Cortex of kidney (tissue), 1 donor: ENCODE measurements at places on chromosomes 1 and 21.

DNA sequence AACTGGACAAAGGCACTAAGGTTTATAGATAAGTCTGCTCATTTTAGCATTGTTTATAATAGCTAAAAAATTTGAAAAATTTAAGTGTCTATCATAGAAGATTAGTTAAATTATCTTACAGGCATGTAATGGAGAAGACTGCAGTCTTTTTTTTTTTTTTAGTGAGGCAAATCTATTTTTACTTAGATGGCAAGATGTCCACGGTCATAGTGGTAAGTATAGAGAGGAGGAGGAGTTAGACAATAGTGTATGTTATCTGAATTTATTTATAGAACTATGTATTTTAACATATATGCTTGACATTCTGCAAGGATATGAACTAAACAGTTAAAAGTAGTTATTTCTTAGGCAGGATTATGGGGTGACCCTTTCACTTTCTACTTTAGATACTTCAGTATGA is 149.0 kb downstream of the SYT2 start:
- no peak for DNase-seq

- DNase-seq, result no peak
These were observed at the start of gene CASZ1 for GRCh38 chr1:10796029-10796944. Gene CASZ1, minus strand, starts transcription at chr1:10796646. Its CDS starts 102,757 bp downstream, at chr1:10693889.

- DNase-seq, result no peak
These were observed 26.0 kb downstream of the CHML start for GRCh38 chr1:241614144-241614543.

- no peak for DNase-seq
These were observed 17.3 kb downstream of the CHD5 start for GRCh38 chr1:6162773-6163172.

DNA sequence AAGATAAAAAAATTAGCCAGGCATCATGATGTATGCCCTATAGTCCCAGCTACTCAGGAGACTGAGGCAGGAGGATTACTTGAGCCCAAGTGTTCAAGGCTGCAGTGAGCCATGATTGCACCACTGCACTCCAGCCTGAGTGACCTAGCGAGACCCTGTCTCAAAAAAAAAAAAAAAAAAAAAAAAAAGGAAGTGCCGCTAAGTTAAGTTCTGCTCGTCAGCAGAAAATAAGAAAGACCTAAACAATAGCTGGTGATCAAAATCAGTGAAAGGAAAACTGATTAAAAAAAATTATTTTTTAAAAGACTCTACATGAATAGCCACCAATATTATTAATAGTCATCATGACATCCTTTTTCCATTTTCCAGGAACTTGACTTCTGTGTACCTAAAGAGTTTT is 44.2 kb upstream of the MTR start:
- DNase-seq, result no peak

- no peak for DNase-seq
These were observed 269.5 kb downstream of the GRIK3 start for GRCh38 chr1:36764798-36765197.

- DNase-seq, result no peak
These were observed 61.3 kb downstream of the ROR1 start for GRCh38 chr1:63835128-63835527.

- no peak for DNase-seq
These were observed 41.8 kb downstream of the GATAD2B start for GRCh38 chr1:153880962-153881361.

DNA sequence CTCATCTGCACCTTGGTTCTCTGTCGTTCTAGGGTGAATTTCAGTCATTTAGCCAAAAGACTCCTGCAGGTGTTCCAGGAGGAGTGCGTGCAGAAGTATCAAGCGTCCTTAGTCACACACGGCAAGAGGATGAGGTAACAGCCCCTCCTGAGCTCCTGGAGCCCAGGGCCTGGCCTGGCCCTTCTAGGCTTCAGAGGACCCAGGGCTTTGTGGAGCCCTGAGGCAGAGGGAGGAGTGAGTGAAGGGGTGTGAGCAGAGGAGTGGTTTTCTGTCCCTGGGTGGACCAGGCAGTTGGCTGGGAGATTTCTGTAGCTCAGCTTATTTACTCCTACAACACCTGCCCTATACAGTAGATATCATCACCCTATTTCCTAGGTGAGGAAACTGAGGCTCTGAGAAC is 15.7 kb upstream of the RASSF5 start:
- DNase-seq, result no peak

DNA sequence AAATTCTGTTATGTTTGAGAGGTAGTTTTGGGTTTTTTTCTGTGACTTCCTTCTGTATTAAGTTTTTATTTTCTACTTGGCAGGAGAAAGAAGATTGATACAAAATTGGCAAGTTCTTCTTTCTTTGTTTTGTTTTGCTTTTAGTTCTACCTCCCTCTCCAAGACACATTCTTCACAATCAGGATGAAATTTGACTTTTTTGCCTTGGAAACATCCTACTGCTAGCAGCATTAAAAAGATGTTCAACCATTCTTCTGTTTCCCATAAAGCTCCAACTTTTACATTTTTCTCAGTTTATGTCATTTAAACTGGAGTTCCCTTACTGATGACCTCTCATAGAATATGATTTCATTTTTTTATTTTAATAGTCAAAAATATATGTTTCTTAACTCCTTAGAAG is 234.8 kb downstream of the NCAM2 start:
- no peak for DNase-seq

GRCh38 chr1:36864823-36865601 is 169.3 kb downstream of the GRIK3 start:
- no peak for DNase-seq

DNA sequence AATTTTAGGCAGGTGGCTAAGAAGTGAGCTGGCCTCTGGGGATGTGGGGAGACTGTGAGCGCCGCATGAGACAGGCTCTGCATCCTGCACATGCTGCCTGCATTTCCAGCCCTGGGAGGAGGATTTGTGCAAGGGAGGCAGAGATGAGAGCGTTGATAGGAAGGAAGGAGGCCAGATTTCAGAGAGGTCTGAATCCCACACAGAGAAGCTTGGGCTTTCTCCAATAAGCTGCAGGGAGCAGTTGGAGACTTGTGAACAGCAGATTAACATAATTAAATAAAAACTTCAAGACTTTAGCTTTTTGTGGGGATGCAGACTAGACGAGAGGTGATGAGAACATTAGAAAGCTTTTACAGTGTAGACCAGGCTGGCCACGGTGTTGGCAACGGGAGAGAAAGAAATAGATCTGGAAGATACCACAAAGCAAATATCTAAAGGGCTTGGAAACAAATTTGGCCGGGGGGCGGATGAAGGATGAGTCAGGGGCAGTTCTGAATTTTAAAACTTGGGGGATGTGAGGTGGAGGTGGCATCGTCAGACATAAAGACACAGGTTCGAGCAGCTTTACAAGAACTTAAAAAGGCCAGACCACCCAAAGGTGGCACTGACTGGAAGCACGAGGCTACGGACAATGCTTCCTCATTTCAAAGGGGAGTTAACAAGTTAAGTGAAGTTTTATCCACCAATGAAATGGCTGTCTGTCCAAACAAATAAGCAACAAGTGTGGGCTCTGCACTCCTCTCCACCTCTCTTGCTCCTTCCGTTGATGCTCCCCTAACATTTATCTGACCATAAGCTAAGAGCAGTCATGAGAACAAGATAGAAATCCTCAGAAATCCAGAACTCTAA is 57.0 kb downstream of the HIVEP3 start:
- DNase-seq, result no peak

DNA sequence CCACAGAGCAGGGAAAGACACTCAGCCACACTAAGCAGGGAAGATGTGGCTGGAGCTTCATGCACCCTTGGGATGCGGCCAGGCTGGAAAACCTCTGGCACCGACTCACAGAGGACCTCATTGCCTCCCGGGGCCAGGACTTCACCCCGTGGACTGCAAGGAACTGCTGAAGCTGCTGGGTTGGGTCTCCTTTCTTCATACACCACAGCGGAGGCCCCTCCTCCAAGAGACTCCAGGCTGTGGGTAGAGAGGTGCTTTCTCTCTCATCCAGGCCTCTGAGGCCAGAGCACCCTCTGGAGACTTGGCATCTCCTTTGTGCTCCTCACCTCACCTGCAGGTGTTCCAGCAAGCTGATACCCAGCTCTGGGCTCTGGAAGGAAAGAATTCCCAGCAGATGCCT is 76.0 kb upstream of the EDN2 start:
- DNase-seq, result no peak

DNA sequence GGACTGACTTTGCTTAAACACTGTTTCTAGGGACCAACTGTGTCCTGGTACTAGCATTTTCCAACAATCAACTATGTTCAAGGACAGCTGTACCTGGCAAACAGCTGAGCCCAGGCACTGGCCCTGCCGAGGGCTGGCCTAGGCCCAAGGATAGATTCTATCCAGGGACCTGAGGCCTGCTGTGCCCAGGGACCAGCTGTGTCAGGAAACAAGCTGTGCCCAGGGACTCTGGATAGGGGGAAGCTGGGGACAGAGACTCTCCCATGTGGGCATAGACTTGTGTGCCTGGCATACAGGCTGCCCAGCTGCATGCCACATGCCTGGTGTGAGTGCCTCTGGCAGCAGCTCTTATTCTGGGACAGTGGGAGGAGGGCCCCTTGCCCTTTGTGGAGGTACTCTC is 38.1 kb upstream of the POU3F1 start:
- DNase-seq, result no peak

DNA sequence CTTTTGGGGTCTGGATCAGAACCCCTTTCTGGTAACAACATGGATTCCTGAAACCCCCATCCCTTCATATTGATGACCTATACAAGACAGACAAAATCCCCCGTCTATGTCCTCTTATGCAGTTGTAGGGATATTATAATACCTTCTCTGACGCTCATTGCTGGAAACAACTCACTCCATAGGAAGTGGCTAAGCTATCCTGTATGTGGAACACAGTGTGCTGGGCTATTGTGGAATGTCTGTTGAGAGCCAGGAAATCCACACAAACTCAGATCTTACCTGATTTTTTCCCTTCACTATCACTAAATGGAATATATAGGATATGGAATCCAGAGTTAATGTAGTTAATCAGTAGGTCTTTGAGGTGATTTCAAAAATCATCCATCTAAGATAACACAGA is 17.7 kb upstream of the PIK3R3 start:
- no peak for DNase-seq

GRCh38 chr1:67166196-67166595 is at the start of gene IL23R:
Gene IL23R, plus strand, starts transcription at chr1:67166454. Its CDS starts 1,667 bp downstream, at chr1:67168121.
- no peak for DNase-seq

GRCh38 chr1:175338387-175339135 is 146.0 kb upstream of the KIAA0040 start:
- DNase-seq, result no peak

DNA sequence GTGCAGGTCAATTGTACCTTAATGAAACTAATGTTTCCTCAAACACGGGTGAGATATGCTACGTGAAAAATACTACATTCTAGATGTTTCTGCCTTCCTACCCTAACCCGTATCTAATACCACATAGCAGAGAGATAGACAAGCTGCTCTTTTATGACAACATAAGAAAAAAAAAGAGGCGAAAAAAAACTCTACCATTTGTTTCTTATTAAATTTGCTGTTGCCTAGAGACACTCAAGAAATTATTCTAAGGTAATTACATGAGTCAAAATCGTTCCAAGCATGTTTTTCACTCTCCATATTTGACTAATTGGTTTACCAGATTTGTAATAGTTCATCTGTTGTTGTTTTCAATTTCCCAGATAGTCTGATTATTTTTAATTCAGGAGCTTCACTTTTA is 27.4 kb downstream of the PALMD start:
- no peak for DNase-seq

- DNase-seq, result no peak
These were observed 8.2 kb upstream of the MIXL1 start for GRCh38 chr1:226215239-226215638.
